Stimulated activated CD4-positive, alpha-beta T cell treated with anti-CD3 and anti-CD28 coated beads, Interleukin-12 subunit alpha, Interleukin-12 subunit beta, amount 100 ng/mL, for 24 hours (primary cell): ENCODE measurements at places on chromosomes 5 and 9.

DNA sequence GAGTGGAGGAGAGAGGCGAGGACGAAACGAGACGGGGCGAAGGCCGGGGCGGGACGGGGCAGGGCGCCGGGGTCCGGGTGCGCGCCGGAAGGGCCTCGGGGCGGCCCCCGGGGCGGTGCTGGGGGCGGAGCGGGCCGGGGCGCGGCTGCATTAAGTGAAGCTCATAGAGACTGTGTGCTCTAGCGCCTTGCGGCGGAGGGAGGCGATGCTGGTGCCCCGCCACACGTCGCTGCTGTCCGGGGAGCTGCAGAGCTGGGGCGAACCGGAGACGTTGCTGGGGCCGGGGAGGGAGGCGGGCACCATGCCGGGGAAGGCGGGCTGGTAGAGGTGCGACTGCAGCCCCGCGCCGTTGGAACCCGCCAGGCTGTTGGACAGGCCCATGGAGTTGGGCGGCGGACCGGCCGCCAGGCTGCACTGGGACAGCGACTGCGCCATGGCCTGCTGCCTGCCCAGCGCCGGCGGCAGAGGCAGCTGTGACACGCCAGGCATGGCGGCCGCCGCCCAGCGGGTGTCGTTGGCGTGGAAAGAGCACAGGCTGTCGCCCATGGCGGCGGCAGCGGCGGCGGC lies 8.3 kb downstream of the OTP start:
- peak; percentile 55 for DNase-seq

DNA sequence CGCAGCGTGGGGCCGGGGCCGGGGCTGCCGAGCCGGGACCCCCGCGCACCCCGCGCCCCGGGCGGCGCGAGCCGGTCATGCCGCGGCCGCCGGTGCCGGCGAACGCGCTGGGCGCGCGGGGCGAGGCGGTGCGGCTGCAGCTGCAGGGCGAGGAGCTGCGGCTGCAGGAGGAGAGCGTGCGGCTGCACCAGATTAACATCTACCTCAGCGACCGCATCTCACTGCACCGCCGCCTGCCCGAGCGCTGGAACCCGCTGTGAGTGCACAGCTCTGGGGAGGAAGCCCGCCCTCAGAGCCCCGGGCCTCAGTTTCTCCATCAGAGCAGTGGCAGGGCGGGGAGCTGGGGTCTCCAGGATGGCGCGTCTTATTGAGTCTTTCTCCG lies 335 bp downstream of the GALNT12 start:
- DNase-seq: no peak

GRCh38 chr5:16082053-16082452 lies 97.5 kb downstream of the MARCHF11 start:
- no peak for DNase-seq

DNA sequence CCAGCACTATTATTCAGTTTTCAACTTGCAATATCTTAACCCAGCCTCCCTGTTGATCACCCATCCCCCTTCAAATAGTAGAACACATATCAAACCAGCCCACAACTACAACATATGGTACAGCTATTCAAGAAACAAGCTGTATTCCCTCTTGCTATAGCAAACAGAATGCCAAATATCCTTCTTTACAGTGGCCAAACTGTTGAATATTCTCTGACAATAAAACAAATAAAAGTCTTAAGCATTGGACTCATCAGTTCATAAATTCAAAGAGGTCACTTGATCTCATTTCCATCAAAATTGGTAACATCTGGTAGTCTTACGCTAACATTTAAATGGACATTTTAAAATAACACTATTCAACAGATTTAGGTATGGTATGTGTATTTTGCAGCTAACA lies 350.8 kb downstream of the EFNA5 start:
- DNase-seq: no peak

GRCh38 chr5:82023644-82024043 lies 51.8 kb downstream of the ATG10 start:
- no peak for DNase-seq

DNA sequence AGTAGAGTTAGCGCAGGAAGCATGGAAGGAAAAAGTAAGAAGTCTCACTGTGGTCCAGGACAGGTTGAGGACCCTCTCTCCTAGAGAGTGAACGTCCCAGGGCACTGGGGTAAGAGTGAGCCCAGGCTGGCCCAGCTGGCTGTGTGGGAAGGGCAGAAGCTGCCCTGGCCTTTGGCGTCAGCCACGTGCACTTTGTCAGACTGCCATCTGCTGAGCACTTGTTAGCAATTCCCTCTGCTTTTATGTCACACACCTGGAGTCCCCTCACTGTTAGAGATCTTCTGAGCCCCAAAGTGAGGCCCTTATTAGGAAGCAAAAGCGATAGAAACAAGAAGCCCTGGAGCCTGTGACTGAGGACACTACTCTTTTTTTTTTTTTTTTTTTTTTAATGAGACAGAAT lies 79.1 kb downstream of the UGCG start:
- DNase-seq: no peak

- no peak for DNase-seq
Observed at GRCh38 chr9:33155393-33155792, 11.7 kb downstream of the B4GALT1 start.

- no peak for DNase-seq
Observed at GRCh38 chr5:19031491-19031890, 956.5 kb downstream of the CDH18 start.

DNA sequence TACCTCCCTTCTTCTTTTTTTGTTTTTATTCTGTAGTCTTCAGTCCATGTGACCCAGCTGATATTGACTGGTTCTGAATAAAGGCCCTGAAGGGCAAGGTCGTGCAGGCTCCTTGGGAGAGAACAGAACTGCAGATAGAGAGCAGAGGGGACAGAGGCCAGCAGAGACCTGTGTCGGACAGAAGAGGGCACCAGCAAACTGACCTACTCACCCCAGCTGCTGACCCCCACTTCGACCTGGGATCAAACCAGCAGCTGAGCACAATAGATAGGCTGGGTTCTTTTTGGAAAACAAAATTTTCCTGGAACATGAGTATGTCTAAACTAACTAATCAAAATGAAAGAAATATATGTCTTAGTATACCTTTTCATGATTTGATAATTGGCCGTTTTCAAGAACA lies 695.1 kb downstream of the NR2F1-AS1 start:
- DNase-seq: no peak

GRCh38 chr5:76546497-76547102 lies 76.6 kb downstream of the F2RL2 start:
- no peak for DNase-seq

- DNase-seq: no peak
Observed at GRCh38 chr5:10555277-10555684, 8.6 kb upstream of the ANKRD33B start.

GRCh38 chr9:79973627-79974026 lies 401.9 kb downstream of the TLE4 start:
- DNase-seq: no peak

DNA sequence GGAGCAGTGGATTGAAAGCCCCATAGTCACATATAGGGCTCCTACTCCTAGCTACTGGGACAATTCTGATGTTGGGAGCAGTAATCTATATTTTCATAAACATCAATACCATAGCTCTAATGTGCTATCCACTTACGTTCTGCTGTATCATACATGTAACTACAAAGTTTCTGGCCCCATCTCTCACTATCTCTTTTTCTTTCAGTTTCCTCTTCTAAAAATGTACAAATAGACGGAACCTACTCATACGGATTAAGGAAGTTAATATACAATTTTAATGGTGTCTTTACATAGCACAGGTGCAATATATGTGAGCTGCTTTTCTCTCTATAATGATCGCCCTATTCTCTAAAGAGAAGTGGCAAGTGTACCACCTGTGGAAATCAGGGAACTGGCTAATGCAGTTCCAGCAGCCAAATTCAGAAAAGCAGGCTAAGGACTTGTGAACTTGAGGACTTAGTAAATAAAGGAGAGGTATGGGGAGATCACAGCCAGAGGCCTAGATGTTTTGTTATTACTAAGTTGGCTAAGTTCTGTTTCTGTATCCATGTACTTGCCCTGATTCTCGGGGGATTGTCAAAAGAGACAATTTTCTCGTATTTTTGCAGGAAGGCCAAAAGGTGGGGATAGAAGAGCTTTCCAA lies 1021.9 kb downstream of the CDH12 start:
- DNase-seq: no peak

DNA sequence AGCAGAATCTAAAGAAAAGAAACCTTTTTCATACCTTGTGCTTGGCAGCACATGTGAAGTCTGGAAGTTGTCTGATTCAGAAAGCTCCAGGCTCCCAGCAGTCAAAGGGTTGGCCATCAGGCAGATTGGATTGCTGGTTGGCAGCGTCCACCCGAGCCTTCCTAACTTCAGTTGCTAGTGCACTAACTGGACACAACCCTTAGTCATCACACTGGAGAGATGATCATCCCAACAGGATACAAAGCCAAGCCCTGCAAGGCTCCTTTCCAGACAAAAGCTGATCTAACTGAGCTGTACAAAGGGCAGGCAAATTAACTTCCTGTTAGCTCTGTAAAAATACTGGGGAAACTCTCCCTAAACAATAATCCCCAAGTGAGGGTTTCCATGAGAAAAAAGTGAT lies 185.6 kb downstream of the SNX18 start:
- no peak for DNase-seq

- no peak for DNase-seq
Observed at GRCh38 chr9:135869909-135870308, 37.4 kb downstream of the CAMSAP1 start.

GRCh38 chr9:23543419-23543818 lies 282.6 kb downstream of the ELAVL2 start:
- DNase-seq: no peak

DNA sequence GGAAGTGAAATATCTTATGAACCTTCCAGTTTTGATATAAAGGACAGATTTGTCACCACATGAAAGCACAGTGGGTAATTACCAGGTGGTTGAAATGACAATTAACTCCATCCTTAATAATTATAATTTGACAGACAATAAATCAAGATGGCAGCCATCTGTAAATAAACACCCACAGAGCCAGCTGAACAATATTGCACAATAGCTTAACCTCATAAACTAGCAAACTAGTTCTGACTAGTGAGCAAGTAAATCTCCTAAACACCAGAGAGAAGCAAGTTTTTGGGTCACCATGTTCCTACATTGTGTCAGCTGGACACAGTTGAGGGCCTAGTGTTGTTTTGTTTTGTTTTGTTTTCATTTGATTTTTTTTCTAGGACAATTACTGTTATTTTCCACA lies 577.4 kb downstream of the ACTL7B start:
- DNase-seq: no peak

DNA sequence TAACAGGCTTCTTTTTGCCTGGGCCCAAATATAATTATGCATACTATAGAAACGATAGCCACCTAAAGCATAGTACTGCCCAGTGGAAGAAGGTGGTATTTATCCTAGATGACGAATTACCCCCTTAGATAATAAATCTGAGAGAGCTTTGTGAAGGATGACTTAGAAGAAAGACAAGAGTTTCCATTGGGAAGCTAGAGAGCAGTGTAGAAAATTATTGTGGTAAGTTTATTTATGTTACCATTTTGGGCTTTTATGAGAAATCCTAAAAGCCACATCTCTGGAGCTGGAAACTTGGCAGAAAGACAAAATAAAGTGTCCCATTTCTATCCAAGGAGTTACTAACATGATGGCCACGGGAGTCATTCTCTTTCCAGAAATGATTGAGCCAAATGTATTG lies 172.0 kb upstream of the SEMA6A start:
- no peak for DNase-seq

GRCh38 chr9:109440117-109440515 lies 58.0 kb downstream of the PTPN3 start:
- no peak for DNase-seq

GRCh38 chr9:25377039-25377438 lies 301.2 kb downstream of the TUSC1 start:
- DNase-seq: no peak

DNA sequence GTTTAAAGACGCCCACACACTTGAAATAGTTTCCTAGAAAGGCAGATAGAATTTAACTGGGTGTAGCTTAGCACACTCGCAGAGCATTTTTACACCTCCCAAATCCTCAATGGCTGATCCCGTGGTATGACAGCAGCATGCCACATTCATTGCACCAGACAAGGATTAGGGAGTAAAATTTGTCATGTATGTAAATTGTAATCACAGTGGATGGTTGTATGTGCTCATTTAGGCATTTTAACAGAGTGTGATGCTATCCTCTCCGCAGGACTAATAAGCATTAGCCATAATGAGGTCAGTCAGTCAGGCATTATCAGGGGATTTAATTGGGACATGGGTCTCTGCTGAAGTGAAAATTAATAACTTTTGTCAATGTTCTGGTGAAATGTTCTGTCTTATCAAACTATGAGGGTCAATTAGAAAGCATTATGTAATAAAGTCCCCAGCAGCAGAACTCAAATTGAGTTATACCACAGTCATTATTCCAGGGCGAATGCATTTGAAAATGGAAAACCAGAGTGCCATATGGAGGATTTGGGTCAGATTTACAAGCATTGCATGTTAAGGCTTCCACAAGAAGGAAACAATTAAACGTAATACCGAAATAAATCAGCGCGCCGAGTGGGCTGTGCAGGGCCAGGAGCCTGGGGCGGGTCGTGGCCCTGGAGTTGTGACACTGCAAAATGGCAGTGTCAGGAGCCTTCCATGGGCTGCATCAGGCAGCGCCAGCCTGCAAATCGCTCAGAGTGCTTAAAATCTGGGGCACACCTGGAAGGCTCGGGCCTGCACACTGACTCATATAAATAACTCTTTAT lies 602.2 kb downstream of the BNC2 start:
- no peak for DNase-seq

DNA sequence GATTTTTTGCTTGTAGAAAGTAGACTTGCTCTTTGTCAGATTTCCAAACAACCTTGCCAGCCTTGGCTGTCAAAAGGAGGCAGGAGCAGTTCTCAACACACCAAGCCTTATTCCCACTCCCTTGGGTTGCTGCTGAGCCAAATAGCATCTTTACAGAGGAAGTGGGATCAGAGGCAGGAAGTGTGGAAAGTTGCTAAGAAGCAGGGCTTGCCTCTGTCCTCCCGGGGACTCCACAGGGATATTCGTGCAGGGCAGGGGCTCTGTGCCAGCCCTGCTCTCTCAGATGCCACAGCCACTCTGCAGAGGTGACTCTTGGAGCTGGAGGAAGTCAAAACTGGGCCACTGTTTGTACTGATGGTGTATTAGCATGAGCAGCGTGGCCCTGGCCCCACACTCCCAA lies 24.3 kb downstream of the PTPDC1 start:
- no peak for DNase-seq

- DNase-seq: no peak
Observed at GRCh38 chr5:37844009-37844408, 4.2 kb upstream of the GDNF start.

DNA sequence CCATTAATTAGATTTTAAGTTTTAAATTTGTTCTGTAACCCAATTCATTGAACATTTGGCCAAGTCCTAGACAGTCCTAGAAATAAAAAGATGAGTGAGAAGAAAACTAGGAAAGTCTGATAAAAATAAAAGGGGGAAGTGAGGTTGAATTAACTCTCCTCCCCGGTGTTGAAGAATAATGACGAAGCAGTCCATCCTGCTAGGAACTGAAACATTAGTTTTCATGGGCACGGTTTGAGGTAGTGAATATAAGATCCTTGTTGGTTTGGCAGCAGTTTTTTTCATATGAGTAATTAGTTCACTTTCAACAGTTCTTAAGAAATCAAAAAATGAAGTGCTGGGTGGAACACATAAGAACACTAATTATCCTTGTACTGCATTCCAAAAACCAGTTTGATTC lies 103.1 kb downstream of the MTREX start:
- DNase-seq: no peak
